ENCODE measurements at places on chromosomes 11 and 22. TPM values are rescaled to one million over a fixed set of nuclear protein-coding genes. Genes with fewer than 3 reads are reported as not detected.

- DNase-seq: no peak
Measured at GRCh38 chr11:35170503-35170902, 31.5 kb downstream of the CD44 start.

The F2 gene
- total RNA-seq: not detected

GRCh38 chr11:85774256-85775101 lies 36.5 kb downstream of the SYTL2 start:
- DNase-seq: no peak

DNA sequence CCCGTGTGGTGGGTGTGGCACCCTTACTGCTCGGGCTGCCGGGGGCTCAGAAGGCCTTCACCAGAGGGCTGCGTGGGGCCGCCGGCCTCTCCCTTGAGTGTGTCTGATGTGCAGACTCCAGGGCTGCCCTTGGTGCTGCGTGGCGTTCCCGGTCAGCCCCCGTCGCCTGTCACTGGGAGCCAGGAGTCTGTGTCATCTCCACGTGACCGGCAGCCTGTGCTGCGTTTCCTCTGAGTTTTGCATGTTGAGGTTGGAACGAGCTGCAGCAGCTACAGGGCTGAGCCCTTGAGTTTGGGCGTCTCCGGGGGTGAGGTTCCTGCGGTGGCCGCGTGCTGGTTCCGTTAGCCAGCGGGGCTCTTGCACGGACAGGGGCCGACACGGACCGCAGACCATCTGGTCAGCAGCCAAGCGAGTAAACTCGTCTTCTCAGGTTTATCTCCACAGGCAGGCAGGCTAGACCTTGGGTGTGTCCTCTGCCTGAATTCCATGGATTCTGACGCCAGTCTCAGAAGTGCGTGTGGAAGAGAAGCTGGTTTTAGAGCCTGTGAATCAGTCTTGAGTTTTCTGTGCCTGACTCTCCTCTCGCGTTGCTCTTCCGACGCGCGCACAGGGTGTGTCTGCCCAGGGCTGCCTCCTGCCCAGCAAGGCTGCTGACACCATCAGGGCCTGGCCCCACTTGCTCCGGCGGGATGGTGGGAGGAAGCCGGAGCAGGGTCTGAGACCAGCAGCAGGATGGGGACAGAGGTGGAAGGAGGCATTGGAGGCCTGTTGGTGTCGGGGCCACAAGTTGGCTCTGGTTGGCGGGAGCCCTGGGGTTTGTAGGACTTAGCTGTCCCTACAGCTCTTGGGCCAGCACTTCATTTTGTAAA lies 10.5 kb downstream of the PTDSS2 start:
- DNase-seq: peak; percentile 87

All from cardiac septum (tissue), 1 donor.